AG04449 (cell line): ENCODE measurements at places on chromosomes 1 and 21.

- no peak for DNase-seq
Measured at GRCh38 chr1:67752306-67752705, 67.3 kb downstream of the GADD45A start.

GRCh38 chr1:68301471-68302001, 69.2 kb upstream of the WLS start:
- no peak for DNase-seq

DNA sequence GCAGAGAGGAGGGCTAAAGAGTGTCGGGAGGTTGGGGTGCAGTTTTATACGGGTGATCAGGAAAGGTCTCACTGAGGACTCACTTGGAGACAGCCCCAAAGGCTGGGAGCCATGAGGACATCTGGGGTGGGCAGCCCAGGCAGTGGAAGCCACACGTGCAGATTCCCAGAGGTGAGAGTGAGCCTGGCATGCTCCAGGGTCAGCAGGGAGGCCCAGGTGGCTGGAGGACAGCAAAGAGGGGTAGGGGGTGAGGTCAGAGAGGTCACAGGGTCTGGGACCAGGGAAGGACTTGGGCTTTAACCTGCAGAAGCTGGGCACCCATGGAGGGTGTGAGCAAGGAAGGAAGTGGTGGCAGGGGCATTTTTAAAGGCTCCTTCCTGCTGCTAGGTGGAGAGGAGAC, 481.7 kb downstream of the MATN1 start:
- no peak for DNase-seq

DNA sequence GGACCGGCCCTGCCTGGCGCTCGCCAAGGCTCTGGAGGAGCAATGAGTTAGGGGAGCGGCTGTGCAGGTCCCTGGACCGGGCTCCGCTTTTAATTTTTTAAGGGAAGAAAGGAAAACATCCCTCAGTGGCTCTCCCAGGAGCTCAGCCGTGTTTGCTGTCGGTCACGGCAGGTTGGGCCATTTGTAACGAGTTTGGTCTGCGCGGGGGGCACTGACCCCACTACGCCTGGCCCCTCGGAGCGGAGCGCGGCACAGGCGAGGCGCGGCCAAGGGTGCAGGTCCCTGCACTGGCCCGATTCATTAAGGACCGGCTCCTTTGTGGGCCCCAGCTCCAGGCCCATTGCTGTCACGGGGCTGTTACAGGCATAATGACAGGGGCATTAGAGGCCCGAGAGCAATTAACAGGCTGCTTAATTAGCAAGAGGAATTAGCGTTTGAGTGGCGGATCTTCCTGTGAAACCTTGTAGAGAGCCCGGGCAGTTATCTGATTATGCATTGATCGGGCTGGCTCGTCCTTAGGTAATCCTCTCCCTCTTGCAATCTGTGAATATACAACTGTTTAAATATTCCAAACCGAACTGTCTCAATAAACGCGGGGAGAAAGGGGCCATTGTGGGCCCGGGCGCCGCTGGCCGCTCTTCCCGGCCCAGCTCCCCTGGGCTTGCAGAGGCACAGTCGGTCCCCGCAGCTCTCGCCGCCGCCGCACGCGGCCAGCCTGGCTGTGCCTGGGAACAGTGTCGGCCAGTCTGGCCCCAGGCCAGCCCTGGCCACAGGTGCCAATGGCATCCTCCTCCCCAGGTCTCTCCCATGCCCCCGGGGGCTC, 56.8 kb downstream of the PRDM16 start:
- no peak for DNase-seq

GRCh38 chr21:45032977-45033710, 41.2 kb upstream of the ADARB1 start:
- no peak for DNase-seq

- no peak for DNase-seq
Measured at GRCh38 chr1:10588640-10589039, 113.9 kb downstream of the PEX14 start.

DNA sequence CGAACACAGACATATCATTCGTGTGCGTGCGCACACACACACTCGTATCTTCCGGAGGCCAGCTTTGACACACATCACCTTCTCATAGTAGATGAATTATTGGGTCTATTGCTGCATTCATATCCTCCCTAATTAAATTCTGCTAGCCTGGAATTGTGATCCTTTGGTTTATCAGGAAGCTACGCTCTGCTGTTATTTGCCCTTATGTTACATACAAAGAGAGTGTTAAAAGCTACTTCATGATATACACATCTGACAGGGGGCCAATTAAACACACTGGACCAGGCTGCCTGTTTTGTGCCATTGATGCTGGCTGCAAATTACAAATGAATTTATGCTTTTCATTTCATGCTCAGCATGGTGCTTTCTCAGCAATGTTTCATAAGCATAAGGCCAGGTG, 252.0 kb downstream of the RHOU start:
- no peak for DNase-seq

DNA sequence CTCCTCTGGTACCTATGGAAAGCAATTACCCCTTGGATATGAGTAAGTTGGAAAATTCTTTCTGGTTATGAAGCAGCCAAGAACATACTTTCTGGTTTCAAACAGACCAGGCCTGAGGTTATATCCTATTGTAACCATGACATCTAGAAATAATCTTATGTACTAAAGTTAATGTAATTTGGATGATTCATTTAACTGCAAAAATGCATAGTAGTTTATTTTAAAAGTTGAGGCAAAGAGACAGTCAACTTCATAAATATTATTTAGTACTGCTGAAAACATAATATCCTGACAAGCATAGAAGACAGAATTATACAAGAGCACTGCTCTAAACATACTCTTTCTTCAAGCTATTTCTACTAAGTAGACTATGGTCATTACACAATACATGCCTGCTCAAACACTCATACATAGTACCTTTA, 25.5 kb downstream of the ODF2L start:
- DNase-seq: peak; percentile 51

DNA sequence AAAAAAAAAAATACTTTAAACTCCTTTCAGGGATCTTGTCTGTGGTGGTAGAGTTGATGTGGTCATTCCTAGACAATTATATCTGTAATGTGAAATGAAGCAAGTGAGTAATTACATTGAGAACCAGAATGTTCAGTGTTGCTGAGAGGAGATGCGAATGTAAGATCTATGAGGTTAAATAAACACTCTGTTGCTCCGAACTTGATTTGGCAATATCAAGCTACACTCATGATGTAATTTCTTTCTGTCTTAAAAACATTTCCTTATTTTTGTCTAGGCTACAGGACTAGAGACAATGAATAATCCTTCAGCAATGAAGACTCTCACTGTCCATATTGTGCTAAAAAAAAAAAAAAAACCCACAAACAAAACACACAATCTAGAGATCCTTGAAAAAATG, 63.1 kb upstream of the IGSF5 start:
- peak; percentile 91 for DNase-seq

GRCh38 chr1:18902523-18903290, at the start of gene ALDH4A1:
Gene ALDH4A1 (minus strand): TSS chr1:18902555. CDS start chr1:18902523, 32 bp downstream.
- DNase-seq: peak; percentile 86

- no peak for DNase-seq
Measured at GRCh38 chr1:119859647-119860046, 36.7 kb downstream of the ADAM30 start.

GRCh38 chr1:113980110-113980509, 836 bp downstream of the OLFML3 start:
- no peak for DNase-seq
